Activated CD8-positive, alpha-beta memory T cell treated with anti-CD3 and anti-CD28 coated beads, Interleukin-2, amount 10 ng/mL, durations not matched to agents 7 days and 5 days (primary cell): ENCODE measurements at places on chromosomes 4 and X. TPM values are rescaled to one million over a fixed set of nuclear protein-coding genes. Genes with fewer than 3 reads are reported as not detected.

TBX22 gene
- not detected for total RNA-seq

- H3K4me1 ChIP-seq: no peaks in the 10 kb centered on the region
- no peak overlapping the region for H3K4me3 ChIP-seq
- DNase-seq: no peak
- H3K27ac ChIP-seq: no peak overlapping the region
- H3K27me3 ChIP-seq: no peaks in the 10 kb centered on the region
These were observed 260.6 kb upstream of the EMCN start for GRCh38 chr4:100778431-100778830.

XAGE1B gene
- not detected for total RNA-seq

DNA sequence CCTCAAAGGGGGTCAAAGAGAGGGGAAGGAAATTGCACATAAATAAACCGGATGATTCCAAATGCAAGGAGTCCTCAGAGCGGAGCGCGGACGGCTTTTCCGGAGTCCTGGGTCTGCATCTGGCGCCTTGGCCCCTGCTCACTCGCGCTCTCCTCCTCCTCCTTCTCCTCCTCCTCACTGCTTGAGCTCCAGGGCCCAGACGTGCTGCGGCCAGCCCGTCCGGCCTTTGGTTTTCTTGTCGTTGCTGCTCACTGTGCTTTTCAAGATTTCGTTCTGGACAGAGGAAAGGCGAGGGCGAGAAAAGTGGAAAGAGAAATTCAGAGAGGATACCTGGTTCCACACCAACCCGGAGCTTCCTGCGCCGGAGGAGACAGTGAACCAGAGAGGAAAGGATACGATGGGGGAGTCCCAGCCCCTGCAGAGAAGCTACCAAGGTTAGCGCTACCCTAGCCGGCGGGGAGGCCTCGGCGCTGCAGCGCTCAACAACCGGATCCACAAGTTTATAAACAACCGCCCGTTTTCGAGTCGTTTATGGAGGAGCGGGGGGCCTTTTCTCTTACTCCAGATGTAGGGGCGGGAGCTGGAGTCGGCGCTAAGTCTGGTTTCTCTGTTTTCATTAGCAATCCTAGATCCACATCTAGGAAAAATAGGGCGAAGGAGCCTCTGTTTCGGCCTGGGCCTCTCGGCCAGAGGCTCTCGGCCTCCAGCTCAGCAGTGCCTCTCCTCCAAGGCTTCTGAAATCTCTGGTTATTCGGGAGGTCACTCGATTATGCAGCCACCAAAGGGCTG lies 2.7 kb downstream of the HAND2 start:
- DNase-seq: peak; percentile 39
- H3K4me1 ChIP-seq: peaks cover 10% of the 10 kb centered on the region
- H3K27me3 ChIP-seq: peaks cover 90% of the 10 kb centered on the region
- H3K27ac ChIP-seq: peak overlapping the region; percentile 7
- H3K4me3 ChIP-seq: no peak overlapping the region

STK26 gene
- total RNA-seq: 39.5 TPM

DNA sequence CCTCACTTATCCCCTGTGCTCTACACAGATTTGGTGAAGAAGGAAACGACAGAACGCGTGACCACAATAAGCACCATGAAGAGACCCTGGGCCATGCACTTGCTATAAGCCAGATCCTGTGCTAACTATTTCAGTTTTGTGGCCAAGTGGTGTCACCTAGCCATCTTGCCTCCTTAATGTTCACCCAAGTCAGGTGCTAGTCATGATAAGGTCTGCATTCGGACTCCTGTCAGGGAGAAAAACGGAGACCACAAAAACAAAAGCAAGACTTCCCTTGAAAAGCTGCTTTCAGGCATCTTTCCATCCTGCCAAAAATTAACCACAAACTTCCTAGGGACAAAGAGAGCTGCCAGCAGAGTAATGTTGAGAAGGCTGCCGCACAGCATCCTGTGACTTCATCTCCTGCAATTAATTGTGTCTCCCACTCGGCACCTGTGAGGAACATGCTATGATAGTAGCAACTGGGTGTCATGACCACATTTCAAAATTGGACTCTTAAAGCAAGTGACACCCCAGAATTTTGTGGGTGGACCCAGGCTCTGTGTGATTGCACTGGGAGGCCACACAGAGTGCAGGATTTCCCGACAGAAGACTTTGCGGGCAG lies 8.8 kb upstream of the IDS start:
- peak; percentile 63 for DNase-seq
- H3K36me3 ChIP-seq: peaks cover 9% of the 10 kb centered on the region
- H3K4me3 ChIP-seq: peak overlapping the region; percentile 41
- peak overlapping the region; percentile 87 for H3K27ac ChIP-seq
- H3K4me1 ChIP-seq: peaks cover 68% of the 10 kb centered on the region

CPZ gene
- total RNA-seq: not detected

- no peaks in the 10 kb centered on the region for H3K36me3 ChIP-seq
- H3K27ac ChIP-seq: no peak overlapping the region
- no peaks in the 10 kb centered on the region for H3K27me3 ChIP-seq
- DNase-seq: no peak
- H3K4me3 ChIP-seq: no peak overlapping the region
These were observed 213.0 kb upstream of the VEGFC start for GRCh38 chr4:177005674-177006230.

DNA sequence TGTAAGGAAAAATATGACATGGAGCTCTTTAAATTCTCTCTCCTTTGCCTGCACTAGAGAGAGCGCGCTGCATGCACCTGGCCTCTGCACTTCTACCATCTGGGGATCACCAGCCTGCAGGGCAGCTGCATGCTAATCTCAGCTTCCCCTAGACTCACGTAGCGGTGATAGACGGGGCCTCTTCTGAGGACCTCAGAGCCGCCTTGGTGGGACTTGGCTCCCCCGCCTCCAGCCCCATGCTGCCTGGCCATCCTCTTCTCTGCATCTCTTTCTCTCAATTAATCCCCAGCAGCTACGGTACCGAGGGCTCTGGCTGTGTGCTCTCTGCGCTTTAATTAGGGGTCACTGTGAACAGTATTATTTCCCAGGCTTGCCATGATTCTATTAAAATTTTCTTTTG lies 52.8 kb upstream of the PSAPL1 start:
- DNase-seq: no peak
- peaks cover 14% of the 10 kb centered on the region for H3K27me3 ChIP-seq
- H3K27ac ChIP-seq: no peak overlapping the region
- no peak overlapping the region for H3K4me3 ChIP-seq
- no peaks in the 10 kb centered on the region for H3K36me3 ChIP-seq
- no peaks in the 10 kb centered on the region for H3K4me1 ChIP-seq

DNA sequence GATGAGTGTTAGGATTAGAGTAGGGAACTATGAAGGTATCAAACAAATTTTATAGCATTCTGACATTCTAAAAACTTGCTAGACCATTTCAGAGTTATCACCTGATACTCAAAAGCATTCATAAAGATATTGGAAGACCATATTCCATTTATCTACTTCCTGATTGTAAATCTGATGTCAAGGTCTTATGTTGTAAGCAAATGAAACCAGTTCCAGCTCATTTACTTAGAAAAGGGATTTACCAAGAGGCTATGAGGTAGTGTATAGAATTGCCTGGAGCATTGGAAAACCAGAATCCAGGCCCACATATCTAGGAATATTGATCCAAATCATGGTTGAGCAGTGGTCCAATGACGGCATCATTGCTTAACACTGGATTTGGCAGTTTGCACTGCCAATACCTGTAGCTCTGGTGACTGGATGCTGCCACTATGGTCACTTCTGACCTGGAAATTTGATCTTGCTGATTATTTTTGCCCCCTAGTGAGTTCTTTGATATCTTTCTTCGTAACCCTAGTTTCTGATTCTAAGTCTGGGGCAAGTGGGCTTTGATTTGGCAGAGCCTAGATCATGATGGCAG lies 25.4 kb downstream of the ARFIP1 start:
- peaks cover 25% of the 10 kb centered on the region for H3K4me1 ChIP-seq
- H3K36me3 ChIP-seq: peaks cover 20% of the 10 kb centered on the region
- H3K27ac ChIP-seq: no peak overlapping the region
- no peak overlapping the region for H3K4me3 ChIP-seq
- no peaks in the 10 kb centered on the region for H3K27me3 ChIP-seq
- no peak for DNase-seq

DNA sequence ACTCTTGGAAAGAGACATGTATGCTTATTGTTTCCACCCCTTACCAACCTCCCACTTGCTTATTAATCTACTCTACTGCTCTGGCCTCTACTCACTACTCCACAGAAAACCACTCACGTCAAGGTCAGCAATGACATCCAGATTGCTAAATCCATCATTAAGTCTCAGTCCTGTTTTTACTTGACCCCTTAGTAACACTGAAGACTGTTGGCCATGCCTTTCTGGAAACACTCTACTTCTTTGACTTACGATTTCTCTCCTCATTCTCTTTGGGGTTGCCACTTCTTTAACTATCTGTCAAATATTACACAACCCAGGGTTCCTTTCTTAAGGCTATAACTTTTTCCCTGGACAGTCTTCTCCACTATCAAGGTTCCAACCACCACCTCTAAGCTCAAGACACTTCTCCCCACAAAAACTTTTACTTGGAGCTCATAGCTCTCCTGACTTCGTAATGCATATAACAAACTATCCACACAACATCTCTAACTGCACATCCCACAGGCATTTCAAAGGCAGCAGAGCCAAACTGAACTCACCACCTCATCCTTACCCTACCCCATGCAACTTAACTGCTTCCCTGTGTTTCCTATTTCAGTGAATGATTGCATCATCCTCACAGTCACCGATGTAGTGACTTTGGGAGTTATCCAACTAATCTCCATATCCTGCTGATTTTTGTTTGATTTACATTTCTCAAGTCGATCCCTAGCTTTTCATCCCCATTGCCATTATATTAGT lies 15.8 kb upstream of the MAGEA4 start:
- no peaks in the 10 kb centered on the region for H3K27me3 ChIP-seq
- no peaks in the 10 kb centered on the region for H3K4me1 ChIP-seq
- no peak overlapping the region for H3K27ac ChIP-seq
- H3K4me3 ChIP-seq: no peak overlapping the region
